AG04450 (cell line): ENCODE measurements at places on chromosomes 16 and 17.

DNA sequence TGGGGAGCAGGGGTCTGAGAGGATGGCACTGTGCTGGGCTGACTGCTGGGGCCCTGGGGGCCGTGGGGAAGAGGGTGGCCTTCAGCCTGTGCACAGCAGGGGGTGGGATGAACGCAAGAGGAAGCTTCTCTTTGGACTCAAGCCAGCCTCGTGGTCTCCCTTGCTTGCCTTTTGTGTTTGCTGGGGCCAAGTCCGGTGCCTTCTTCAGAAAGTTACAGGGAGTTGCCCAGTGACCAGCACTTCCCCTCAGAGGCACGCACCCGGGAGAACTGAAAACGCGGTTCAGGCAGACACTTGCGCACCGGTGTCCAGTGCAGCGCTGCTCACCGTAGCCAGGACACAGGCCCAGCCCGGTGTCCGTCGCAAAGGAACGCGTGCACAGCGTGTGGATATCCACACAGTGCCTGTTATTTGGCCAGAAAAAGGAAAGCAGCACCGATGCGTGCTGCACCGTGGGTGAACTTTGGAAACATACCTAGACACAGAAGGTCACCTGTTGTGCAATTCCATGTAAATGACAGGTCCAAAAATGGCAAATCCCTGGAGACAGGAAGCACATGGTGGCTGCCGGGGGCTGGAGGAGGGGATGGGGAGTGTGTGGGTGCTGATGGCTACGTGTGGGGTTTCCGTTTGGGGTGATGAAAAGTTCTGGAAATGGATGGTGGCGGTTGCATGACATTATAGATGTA is 29.4 kb upstream of the NUDT16L1 start:
- DNase-seq = no peak

DNA sequence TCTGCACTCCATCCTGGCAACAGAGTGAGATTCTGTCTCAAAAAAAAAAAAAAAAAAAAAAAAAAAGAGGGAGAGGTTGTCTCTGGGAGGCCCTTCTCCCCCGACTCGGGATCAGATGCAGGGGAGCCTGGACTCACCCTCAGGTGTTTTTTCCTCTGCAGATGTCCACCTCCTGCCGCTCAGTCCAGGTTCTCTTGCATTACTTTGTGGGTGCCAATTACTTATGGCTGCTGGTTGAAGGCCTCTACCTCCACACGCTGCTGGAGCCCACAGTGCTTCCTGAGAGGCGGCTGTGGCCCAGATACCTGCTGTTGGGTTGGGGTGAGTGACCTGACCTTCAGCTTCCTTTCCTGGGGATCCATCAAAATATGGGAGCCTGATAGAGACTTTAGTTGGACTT is 34.1 kb downstream of the GLP2R start:
- no peak for DNase-seq

DNA sequence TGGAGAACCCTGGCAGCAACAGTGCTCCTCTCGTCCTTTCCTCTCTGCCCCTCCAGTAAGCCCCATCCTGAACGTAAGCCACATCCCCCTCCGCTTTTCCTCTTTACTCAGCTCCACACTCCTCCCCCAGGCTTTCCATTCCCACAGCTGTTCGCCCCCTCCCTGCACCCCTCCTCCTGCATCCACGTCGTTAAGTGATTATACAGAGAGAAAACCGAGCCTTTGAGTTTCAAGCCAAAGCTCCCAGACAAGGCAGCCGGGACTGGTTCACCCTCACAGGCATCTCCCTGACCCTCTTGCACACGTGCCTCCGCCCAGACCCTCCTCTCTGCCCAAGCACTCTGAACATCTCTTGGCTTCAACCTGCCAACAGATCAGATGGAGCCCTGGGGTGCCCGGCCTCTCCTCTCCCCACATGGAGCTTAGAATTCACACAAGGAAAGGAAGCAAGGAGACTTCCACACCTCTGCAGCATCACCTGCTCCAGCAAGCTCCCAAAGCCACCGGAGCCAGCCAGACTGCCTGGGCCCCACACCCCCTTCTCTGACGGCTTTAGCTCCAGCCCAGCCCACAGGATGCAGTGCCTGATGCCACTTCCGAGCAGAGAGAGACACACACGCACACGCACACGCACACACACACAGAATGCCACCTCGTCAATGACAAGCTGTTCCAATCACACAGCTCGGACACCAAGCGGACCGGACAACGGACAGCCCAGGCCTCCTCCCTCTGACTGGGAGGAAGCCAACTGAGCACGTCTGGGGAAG is 99.9 kb upstream of the CCL2 start:
- DNase-seq = no peak

DNA sequence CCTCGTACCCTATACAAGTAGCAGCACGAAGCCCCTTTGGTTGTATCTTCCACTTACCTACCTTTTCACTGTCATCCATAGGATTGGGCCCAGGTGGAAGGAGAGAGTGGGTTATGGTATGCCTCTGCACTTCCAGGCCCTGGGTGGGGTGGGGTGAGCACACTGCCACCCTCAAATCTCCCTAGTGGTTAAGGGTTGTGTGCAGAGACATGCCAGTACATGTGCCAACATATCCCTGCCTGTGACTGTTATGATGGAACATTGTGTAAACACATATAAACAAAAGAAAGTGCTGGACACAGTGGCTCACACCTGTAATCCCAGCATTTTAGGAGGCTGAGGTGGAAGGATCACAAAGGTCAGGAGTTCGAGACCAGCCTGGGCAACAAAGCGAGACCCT is 11.1 kb downstream of the HROB start:
- DNase-seq = no peak

DNA sequence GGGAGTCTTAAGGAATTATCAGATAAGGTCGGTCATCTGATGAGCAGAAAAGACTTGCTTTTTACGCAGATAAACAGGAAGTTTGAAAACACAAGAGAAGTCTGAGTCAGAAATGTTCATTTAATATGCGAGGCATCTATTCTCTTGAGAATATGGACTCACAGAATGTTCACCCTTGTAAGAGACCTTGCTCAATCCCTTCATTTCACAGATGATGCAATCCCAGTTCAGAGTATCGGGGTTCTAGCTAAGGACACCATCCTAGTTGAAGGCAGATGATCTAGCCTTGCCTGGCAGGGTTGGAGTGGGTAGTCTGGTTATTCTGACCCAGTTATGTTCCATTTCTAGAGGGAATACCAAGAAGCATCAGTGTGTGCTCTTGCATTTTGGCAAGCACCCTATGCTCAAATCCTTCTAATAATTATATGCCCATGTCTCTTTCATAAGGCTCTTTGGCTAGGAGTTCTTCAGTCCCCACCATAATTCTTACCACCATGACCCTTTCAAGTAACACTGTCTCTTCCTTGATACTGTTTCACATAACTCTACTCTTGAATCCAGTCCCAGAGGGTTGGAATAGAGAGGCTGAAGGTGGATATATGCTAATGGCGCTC is 42.5 kb downstream of the YPEL2 start:
- DNase-seq = no peak

DNA sequence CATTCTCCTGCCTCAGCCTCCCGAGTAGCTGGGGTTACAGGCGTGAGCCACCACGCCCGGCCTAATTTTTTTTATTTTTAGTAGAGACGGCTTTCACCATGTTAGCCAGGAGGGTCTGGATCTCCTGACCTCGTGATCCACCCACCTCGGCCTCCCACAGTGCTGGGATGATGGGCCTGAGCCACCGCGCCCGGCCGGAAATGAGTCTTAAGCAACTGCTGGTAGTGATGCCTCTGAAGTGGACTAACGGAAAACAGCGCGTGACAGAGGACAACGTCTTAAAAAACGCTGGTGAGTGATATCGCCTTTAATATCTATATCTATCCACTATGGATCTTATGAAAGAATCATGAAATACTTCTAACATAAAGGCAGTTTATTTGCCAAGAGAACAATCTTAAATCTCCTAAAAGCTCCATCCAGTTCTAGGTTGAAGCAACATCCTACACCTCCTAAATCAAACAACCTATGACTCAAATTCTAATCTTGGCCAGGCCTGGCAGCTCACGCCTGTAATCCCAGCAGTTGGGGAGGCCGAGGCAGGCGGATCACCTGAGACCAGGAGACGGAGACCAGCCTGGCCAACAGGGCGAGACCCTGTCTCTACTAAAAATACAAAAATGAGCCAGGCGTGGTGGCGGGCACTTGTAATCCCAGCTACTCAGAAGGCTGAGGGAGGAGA is 69.8 kb downstream of the NXN start:
- DNase-seq = no peak
